Right cardiac atrium (tissue), 5 donors: ENCODE measurements at places on chromosomes 16 and 17. TPM values are rescaled to one million over a fixed set of nuclear protein-coding genes. Genes with fewer than 3 reads are reported as not detected.

The MT3 gene
- total RNA-seq = 3.5 TPM

- no peak for DNase-seq
Measured at GRCh38 chr17:28841901-28842281, 699 bp downstream of the FAM222B start.

DNA sequence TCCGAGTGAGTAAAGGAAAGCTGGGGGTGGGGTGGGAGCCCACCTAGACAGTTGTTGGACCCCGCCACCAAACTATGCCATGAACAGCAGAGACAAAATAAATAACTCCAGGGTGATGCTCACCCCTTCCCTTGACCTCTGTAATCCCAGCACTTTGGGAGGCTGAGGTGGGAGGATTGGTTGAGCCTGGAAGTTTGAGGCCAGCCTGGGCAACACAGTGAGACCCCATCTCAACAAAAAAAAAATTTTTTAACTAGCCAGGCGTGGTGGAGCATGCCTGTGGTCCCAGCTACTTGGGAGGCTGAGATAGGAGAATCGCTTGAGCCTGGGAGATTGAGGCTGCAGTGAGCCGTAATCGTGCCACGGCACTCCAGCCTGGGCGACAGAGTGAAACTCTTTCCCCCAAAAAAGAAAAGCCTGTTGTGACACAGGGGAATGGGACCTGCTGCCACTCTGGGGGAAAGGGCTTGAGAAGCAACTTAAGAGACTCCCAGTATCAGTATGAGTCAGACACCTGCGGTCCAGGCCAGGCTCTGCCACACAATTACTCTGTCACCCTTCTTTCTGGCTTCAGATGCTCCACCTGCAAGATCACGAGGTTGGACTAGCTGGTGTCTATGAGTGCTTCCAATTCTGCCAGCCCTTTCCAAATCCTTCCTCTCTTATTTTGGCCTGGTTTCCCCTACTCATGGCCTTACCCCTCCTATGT lies 5.0 kb downstream of the SGCA start:
- peak; percentile 22 for DNase-seq

DNA sequence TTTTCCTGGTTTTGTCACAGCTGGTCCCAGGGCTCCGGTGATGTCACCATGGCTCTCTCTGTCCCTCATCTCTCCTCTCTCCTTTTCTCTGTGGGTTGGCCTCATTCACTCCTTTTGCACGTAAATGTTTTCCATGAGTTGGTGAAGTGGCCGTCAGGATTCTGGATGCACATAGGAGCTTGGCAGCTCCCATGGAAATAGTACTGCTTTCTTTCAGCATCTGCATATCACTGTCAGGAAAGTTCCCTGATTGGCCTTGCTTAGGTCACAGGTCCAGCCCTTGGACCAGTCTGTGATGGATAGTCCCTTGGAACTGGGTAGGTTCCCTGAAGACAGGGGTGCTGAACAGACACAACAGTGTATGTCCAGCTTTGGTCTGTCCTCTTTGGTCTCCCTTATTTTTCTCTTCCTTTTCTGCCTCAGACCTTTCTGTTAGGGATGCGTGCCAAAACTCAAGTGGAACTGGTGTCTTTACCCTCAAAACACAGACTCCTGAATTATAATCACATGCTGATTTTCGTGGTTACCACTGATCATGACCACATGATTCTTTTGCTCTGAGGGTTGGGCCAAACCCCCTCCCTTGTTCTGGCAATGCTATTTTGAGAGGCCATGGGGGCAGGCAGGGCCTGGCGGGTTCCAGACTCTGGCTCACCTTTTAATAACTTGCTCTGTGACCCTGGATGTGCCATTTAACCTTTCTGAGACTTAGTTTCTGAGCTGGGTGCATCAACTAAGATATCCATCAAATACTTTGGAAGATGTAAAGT lies 99.0 kb downstream of the MSI2 start:
- no peak for DNase-seq

- DNase-seq = no peak
Measured at GRCh38 chr16:56538331-56538730, 18.5 kb upstream of the BBS2 start.

DNA sequence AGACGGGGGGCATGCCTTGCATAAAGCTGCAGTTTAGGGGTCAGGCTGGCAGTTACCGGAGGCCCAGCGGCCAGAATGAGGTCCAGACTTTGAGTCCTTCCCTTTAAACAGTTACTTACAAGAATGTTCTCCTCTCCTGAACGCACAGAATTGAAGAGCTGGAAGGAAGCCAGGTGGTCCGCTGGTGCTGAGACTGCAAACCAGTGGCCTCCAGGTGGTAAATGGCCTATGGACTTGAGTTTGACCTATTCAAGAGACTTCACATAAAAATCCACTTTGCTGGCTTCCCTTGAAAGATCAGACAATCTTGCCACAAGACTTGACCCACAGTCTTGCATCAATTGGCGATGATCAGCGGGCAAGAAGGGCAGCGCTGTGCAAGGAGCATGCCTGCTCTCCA lies 14.7 kb upstream of the SEZ6 start:
- DNase-seq = no peak

DNA sequence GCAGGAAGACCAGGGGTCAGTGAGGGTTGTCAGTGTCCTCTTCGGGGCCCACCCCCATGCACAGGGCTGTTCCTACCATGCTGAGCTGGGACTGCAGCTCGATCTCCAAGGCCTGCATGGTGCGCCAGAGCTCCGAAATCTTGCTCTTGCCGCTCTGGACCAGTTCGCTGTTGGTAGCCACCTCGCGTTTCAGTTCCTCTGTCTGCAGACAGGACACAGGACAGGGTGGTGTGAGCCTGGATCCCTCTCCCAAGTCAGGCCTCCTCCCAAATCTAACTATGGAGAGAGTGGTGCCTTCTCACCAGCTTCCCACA lies 90.9 kb downstream of the GOSR1 start:
- no peak for DNase-seq
